ENCODE measurements at places on chromosomes 1 and 21.

DNA sequence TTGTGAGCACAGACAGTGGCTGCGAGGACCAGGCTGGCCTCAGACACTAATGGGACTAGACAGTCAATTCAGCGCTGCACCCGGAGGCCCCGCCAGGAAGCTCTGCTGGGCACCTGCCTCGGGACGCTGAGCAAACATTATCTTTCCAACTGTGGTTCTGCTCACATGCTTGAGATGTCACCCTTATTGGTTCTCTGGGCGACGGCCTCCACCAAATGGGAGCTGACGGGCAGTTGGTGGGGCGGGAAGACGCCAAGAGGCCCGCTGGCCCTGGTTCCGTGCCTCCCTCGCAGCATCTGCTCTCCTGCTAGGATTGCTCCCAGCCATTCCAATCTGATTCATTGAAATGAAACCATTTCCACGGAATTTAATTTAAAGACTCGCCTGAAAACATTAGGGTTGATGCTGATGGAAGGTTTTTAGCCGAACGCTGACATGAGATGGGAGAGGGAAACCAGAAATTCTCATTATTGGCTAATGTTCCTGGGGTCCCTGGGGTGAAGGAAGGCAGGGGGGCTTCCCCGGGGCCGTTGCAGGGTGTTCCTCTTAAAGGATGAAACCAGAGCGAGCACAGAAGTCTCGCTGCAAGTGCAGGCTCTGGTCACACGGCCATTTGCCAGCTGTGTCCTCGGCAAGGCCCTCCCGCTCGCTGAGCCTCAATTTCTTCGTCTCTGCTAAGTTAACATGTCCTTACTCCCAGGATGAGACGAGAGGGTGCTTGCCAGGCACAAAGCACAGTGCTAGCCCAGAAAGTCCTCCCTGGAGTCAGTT, 512.2 kb downstream of the NPHP4 start:
- no peaks in the 10 kb centered on the region for H3K36me3 ChIP-seq
- no peaks in the 10 kb centered on the region for H3K4me1 ChIP-seq

DNA sequence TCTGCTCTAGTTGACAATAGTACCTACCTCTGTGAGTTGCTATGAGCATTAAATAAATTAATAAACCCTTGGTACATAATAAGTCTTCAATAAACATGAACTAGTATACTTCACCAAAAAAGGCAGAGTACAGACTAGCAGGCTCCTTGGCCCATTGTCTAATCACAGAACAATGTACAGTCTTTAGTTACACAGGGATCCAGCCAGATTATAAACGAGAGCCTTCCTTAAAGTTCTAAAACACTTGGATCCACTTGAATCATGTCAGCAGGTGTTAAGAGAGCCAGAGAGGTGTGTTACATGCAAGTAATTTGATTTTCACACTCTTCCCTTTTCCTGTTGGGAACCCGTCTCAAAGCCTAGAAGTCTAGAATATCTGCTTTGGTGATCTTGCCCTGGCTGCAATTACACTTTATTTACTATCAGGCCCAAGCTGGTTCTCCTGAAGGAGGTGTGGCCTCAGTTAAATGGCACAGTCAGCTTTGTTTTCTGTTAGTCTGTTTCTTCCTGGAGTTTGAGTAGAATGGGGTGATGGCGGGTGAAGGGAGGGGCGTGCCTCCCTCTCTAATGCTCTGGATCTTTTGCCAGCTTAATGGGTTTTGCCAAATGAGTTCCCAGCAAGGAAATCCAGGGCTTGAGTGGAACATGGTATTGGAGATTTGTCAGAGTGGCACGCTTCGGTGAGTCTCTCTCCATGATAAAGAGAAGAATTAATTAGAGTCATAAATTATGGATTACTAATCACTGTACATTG, 570.9 kb upstream of the CAMK1G start:
- no peaks in the 10 kb centered on the region for H3K27me3 ChIP-seq
- no peak for DNase-seq
- no peak overlapping the region for H3K4me3 ChIP-seq
- H3K27ac ChIP-seq: no peak overlapping the region
- no peaks in the 10 kb centered on the region for H3K36me3 ChIP-seq

GRCh38 chr1:85343612-85344255, 67.3 kb upstream of the BCL10 start:
- peaks cover 3% of the 10 kb centered on the region for H3K4me1 ChIP-seq
- no peak overlapping the region for H3K27ac ChIP-seq
- no peaks in the 10 kb centered on the region for H3K36me3 ChIP-seq
- H3K4me3 ChIP-seq: no peak overlapping the region
- no peaks in the 10 kb centered on the region for H3K27me3 ChIP-seq

DNA sequence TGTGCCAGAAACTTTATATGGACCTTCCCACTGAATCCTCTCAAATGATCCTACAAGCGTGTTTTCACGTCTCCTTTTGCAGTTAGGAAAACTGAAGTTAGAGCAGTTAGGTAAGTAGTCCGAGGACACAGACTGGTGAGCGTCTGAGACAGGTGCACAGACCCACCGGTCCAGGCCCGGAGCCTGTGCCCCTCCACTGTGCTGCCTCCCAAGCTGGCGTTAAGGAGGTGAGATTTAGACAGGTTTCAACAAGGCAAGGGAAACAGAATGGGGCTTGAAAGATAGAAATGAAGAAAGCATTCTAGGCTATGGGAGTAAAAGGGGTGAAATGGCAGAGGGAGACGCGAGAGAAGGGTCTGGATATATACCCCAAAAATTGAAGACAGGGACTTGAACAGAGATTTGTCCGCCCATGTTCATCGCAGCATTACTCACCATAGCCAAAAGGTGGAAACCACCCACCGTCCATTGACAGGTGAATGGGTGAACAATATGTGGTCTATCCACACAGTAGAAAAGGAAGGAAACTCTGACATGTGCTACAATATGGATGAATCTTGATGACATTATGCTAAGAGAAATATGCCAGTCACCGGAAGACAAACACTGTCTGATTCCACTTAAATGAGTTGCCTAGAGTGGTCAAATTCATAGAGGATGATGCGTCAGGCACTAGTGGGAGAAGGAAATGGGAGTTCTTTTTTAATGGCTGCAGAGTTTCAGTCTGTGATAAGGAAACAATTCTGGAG, 15.7 kb upstream of the PKP1 start:
- H3K27ac ChIP-seq: no peak overlapping the region
- no peak overlapping the region for H3K4me3 ChIP-seq
- no peak for DNase-seq
- no peaks in the 10 kb centered on the region for H3K4me1 ChIP-seq
- H3K27me3 ChIP-seq: no peaks in the 10 kb centered on the region

- H3K4me1 ChIP-seq: no peaks in the 10 kb centered on the region
- no peak overlapping the region for H3K4me3 ChIP-seq
- H3K36me3 ChIP-seq: no peaks in the 10 kb centered on the region
- DNase-seq: no peak
- no peak overlapping the region for H3K27ac ChIP-seq
These were observed 141.1 kb downstream of the TLR5 start for GRCh38 chr1:223001653-223002634.

DNA sequence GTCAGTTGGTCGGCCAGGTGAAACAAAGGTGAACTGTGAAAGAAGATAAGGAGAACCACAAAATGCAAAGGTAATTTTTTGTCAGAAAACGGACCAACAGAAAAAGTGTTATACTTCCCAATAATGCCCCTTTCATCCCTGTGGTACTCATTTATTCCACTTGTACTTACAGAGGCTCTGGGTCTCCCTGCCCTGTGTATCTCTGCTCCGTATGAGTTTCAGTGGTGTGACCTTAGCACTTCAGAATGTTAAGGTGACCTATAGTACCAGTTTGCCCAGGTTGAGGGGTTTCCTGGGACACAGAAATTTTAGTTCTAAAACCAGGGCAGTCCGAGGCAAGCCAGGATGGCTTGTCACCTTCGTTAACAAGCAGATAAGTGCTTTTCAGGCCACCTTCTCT, 254.8 kb downstream of the OLFM3 start:
- H3K36me3 ChIP-seq: no peaks in the 10 kb centered on the region
- no peak overlapping the region for H3K27ac ChIP-seq
- H3K4me1 ChIP-seq: no peaks in the 10 kb centered on the region
- no peaks in the 10 kb centered on the region for H3K27me3 ChIP-seq

GRCh38 chr1:86245566-86246190, 89.1 kb upstream of the COL24A1 start:
- H3K36me3 ChIP-seq: no peaks in the 10 kb centered on the region
- H3K27me3 ChIP-seq: no peaks in the 10 kb centered on the region
- no peaks in the 10 kb centered on the region for H3K4me1 ChIP-seq
- no peak overlapping the region for H3K27ac ChIP-seq
- no peak for DNase-seq

DNA sequence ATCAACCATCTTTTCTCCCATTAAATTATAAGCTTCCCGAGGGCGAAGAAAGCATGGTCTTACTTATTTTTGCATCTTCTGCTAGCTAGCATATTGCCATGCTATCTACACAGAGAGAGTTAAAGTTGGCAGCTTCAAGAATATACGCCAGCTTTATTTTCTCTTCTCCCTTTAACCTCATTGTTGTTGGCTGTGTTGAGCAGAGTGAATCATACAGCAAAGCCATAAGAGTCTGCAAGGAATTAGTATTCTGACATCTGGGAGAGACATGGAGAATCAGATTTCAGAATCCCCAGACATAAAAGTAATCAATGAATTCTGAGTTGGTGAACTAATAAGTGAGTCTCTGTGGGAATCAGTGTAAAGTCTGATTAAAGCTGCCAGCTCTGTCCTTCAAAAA, 649.6 kb upstream of the PTBP2 start:
- no peak overlapping the region for H3K4me3 ChIP-seq
- no peaks in the 10 kb centered on the region for H3K27me3 ChIP-seq
- H3K27ac ChIP-seq: no peak overlapping the region
- no peaks in the 10 kb centered on the region for H3K36me3 ChIP-seq
- DNase-seq: no peak

DNA sequence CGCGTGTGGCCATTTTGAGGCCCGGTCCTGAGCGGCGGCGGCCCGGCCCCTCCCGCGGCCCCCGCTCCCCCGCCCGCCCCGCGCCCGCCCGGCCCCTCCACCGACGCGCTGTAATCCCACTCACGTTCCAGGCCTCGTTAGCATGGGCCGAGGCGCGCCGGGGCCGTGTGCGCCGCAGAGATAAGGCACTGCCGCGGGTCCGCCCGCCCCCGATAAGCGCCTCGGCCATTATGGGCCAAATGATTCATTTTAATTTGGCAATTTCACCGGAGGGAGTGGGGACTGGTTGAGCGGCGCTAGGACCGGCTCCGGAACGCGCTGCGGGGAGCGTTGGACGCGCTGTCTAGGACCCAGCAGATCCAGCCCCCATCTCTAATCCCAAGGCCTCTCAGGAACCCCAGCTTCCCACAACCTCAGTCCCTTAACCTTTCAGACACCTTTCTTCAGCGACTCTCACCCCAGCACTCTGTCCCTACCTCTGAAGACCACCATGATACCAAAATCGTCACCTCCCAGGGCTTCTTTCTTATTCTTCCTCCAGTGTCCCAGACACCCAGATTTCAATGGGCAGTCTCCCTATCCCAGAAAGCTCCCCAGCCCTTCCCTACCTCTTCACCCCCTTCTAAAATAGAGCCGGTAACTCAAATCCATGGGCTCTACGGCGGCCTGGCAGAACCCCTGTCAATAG, at the start of gene TAL1:
TSS of gene TAL1 (minus strand) at position 39 of the 688 bp plus-strand sequence. CDS start 6,337 bp downstream, outside the sequence.
- peaks cover 5% of the 10 kb centered on the region for H3K27me3 ChIP-seq
- no peak for DNase-seq
- peaks cover 3% of the 10 kb centered on the region for H3K4me1 ChIP-seq
- no peak within 1 kb of the TSS for H3K27ac ChIP-seq
- H3K36me3 ChIP-seq: no peaks in the 10 kb centered on the region
- H3K4me3 ChIP-seq: peak within 1 kb of the TSS; percentile 10

GRCh38 chr21:19529031-19529430, 1125.4 kb upstream of the TMPRSS15 start:
- H3K4me1 ChIP-seq: no peaks in the 10 kb centered on the region
- no peak for DNase-seq
- H3K4me3 ChIP-seq: no peak overlapping the region
- no peak overlapping the region for H3K27ac ChIP-seq

GRCh38 chr1:195188821-195189220, 1419.4 kb downstream of the KCNT2 start:
- DNase-seq: no peak
- H3K27ac ChIP-seq: no peak overlapping the region
- H3K36me3 ChIP-seq: no peaks in the 10 kb centered on the region
- no peaks in the 10 kb centered on the region for H3K27me3 ChIP-seq
- H3K4me1 ChIP-seq: no peaks in the 10 kb centered on the region

- DNase-seq: no peak
- H3K4me3 ChIP-seq: no peak overlapping the region
- H3K27me3 ChIP-seq: no peaks in the 10 kb centered on the region
- no peak overlapping the region for H3K27ac ChIP-seq
- H3K4me1 ChIP-seq: no peaks in the 10 kb centered on the region
- H3K36me3 ChIP-seq: no peaks in the 10 kb centered on the region
These were observed 79.7 kb downstream of the KIF26B start for GRCh38 chr1:245234217-245235081.

- no peaks in the 10 kb centered on the region for H3K4me1 ChIP-seq
- DNase-seq: no peak
- H3K27me3 ChIP-seq: no peaks in the 10 kb centered on the region
- H3K36me3 ChIP-seq: no peaks in the 10 kb centered on the region
- H3K27ac ChIP-seq: no peak overlapping the region
These were observed 312.1 kb downstream of the BACH1 start for GRCh38 chr21:29610779-29611360.

DNA sequence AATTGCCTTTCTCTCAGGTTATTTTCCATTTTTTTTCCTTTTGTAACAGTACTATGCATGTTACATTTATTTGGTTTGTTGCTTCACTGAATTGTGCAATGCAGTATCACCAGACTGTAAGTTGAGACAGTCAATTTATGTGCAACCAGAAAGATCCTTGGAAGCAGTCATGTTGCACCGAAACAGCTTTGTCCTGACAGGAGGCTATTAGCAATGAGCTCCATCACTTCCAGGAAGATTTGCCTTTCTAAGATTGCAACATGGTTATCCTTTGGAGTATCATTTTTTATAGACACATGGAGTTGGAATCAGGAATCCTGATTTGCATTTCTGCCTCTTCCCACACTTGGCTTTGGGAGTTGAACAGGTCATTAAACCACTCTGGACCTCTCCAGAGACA, 84.5 kb upstream of the ST6GALNAC5 start:
- no peaks in the 10 kb centered on the region for H3K4me1 ChIP-seq
- no peak overlapping the region for H3K4me3 ChIP-seq
- DNase-seq: no peak
- no peak overlapping the region for H3K27ac ChIP-seq
